ENCODE measurements at places on chromosomes 1 and 21. TPM values are rescaled to one million over a fixed set of nuclear protein-coding genes. Genes with fewer than 3 reads are reported as not detected.

The FHAD1 gene
- total RNA-seq: 0.09 TPM

The RGS8 gene
- not detected for total RNA-seq

The HSD3B2 gene
- not detected for total RNA-seq

The CGN gene
- 0.09 TPM for total RNA-seq

The CENPL gene
- 34.0 TPM for total RNA-seq

The FMOD gene
- not detected for total RNA-seq

The AADACL4 gene
- total RNA-seq: not detected

Data from T-helper 2 cell treated with Interferon-gamma antibody and Interleukin-4, amounts not matched to agents 100 ng/mL and 5 ng/mL, for 36 hours (primary cell).